ENCODE measurements at places on chromosomes 11 and 22. TPM values are rescaled to one million over a fixed set of nuclear protein-coding genes. Genes with fewer than 3 reads are reported as not detected.

Gene PARVG
- 0.48 TPM for total RNA-seq

Gene SLC22A6
- total RNA-seq = not detected

Gene OR52E8
- not detected for total RNA-seq

- peak; percentile 86 for DNase-seq
These were observed 17.8 kb upstream of the TMPRSS13 start for GRCh38 chr11:117946842-117947526.

DNA sequence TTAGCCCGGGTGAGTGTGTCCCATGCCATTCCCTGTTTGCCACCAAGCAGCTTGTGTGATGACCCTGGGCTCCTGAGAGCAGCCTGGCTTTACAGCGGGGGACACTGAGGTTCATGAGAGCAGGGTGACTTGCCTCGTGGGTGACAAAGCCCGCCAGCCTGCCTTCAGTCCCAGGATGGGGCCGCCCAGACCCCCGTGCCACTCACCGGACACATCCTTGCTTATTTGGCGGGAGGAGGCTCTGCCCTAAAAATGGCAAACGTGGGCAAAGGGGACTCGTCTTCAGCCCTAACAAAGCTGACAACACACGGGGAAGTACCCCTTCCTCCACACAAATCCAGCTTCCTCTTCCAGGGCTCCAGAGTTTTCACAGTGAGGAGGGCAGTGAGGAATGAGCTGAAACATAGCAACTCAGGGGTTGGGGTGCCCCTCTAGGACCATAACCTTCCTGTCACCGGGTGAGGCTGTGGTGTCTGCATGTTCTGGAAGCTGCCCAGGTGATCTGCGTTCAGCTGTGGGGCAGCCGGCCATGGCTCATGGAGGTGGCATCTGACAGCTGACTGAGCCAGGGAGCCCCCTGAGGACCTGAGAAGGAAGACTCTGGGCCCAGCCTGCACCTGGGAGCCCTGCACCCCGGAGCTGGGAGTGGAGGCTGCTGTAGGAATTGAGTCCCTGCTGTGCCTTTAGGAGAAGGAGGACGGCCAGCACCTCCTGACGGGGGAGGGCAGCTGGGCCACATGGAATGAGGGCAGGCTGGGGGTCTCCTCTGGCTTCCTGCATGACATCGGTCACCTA is 16.7 kb downstream of the RIBC2 start:
- no peak for DNase-seq

GRCh38 chr22:32590556-32590955 is 115.9 kb downstream of the FBXO7 start:
- peak; percentile 90 for DNase-seq

DNA sequence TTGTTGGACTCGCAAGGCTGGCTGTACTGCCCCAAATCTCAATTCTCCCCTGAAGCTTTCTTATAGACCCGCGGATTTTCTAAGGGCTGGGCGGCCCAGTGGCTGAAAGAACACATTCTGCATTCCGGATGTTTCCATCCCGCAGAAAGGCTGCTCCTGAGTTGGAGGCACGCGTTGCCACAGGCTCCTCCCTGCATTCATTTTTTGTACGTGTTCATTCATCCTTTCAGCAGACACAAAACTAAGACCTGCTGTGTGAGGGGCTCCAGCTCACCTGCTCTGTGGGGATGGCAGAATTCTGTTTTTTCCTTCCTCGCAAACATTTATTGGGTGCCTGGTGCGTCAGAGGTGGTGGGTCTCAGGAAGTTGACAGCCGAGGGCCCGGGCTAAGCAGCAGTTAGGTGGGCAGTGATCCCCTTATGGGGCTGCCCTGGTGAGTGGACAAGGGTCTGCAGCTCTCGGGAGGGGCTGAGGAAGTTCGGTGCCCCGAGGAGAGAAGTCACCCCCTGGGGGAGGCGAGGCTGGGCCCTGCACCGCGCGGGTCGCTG is 23.7 kb downstream of the SHANK3 start:
- no peak for DNase-seq

DNA sequence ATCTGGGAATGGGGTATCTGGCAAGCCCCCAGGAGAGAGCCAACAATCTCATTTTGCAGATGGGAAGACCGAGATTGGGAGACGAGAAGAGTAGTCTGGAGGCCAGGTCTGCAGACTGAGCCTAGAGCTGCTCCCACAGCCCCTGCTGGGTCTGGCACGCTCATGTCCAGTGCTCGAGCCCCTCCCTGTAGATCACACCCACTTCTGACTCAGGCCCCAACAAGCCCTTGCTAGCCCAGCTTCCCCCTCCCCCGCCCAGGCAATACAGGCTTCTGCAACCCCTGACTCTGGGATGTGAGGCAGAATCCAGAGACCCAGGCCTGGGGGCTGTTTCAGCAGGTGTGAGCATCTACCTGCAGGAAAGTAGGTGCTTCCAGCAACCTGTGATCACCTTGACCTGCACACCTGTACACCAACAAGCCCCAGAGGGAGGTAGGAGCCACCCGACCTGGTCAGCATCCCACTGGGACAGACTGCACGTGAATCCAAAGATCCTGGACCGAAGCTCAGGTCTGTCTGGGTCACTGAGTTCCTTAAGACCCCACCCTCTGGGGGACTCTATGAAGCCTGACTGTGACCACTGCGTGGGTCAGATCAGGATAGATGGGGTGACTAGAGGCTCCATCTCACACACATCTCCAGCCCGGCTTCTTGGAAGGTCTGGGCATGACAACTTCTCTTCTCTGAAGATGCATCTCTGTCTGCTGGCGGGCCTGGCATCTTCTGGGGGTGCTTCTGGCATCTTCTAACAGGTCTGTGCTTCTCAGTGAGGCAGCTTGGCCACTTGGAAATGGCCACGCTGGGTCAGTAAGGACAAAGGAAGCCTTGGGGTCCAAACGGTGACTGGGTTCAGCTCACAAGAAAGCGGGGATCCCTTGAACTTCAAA is 29.3 kb downstream of the LINC01488 start:
- DNase-seq = peak; percentile 32

Gene PCF11
- 16.6 TPM for total RNA-seq

DNA sequence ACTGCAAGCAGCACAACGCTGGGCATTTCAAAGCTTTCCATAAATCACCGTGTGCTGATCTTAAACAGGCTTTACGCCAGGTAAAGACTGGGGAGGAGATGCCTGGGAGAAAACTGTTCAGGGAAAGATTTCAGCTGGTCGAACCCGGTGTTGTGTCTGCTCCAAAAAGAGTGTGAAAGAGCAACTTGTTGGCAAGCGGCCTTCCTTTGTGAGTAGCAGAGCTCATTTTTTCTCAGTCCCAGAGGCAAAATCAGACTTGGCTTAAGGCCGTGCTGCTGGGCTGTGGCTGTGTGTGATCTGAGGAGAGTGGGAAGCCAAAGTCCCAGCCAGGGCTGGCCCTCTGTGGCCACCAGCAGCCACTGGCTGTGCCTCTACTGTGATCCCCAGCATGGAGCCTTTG is 75.7 kb upstream of the E2F8 start:
- no peak for DNase-seq

DNA sequence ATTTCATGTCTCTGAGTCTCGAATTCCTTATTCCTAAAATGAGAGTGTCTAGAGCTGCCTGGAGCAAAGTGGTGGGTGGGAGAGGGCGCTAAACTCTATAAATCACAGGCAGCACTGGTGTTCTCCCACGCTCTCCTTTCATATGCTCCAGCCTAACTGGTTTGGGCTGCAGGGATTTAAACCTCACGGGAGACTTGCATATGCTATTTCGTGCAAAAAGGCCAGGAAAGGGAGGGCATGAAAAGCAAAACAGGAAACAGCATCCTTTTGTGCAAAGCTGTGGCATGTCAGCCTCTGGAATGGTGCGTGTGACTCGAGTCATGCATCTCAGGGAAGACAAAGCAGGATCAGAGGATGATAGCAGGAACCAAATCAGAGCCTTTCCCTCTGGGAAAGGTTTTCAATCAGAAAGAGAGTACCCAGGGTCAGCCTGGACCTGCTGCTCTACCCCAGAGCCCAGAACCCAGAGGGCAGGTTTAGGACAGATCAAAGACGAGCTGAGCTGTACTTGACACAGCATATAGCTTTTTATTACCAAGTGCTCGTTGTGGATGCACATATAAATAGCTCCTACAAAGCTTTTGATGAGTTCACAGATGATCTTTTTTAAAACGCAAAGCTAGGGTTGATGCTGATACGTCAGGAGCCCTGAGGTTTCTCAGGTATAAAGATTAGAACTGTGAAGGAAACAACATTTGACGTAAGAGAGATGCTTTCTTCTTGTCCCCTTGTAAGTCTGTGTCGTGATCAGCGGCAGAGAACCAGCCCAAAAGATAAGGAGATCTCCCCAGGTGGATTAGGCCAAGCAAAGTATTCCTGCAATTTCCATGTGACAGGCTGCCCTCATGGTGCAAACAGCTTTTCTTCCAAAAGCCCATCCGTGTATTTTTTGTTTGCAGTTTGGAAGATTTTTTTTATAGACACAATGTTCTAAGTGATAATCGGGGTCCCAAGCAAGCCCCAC is 46.2 kb upstream of the YWHAH start:
- no peak for DNase-seq

Gene OR4C46
- total RNA-seq = not detected

DNA sequence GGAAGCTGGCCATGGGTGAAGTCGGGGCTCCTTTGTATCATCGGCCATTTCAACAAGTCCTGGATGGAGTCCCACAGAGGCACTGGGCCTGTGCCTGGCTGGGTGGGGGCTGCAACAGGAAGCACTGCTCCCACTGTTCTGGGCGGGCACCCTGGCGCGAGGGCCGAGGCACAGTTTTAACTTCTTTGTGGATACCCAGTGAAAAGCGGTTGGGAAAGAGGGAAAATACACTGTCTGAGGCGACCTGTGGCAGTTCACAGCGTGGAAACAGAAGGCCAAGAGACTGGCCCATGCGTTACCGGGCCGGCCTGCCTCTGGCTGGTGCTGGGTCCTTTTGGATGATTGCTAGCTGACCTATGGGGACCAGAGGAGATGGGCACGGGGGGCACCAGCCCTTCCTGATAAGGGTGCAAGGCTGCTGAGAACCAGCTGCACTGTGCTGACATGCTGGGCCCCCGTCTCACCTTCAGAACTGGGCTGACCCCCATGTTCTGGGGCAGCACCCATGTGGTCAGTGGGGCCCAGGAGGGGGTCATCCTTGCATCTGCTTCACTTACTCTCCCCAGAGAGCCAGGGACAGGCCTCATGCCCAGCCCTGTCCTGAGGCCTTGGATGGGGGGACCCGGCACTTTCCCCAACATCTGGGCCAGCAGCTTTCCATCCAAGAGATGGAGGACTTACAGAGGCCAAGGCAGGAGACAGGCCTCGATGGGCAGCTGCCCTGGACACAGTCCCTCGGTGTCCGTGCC is 4.2 kb downstream of the OVOL1 start:
- DNase-seq = no peak

Gene ANO5
- total RNA-seq = not detected

GRCh38 chr11:14803846-14804245 is 88.2 kb downstream of the CYP2R1 start:
- DNase-seq = no peak

DNA sequence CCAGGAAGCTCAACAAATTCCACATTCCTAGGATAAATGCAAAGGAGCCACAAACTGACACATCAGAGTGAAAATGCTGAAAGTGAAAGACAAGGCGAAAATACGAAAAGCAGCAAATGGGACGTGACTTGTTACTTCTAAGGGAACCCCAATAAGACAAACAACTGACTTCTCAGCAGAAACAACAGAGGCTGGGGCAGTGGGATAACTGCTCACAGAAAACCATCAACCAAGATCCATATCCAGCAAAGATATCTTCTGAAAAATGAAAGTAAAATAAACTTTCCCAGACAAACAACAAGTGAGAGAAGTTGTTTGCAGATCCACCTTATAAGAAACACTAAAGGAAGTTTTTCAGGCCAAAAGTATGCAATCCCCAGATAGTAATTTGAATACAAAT is 72.1 kb downstream of the DGCR2 start:
- DNase-seq = no peak

GRCh38 chr22:41445129-41446056 is 1.2 kb downstream of the TOB2 start:
- no peak for DNase-seq

DNA sequence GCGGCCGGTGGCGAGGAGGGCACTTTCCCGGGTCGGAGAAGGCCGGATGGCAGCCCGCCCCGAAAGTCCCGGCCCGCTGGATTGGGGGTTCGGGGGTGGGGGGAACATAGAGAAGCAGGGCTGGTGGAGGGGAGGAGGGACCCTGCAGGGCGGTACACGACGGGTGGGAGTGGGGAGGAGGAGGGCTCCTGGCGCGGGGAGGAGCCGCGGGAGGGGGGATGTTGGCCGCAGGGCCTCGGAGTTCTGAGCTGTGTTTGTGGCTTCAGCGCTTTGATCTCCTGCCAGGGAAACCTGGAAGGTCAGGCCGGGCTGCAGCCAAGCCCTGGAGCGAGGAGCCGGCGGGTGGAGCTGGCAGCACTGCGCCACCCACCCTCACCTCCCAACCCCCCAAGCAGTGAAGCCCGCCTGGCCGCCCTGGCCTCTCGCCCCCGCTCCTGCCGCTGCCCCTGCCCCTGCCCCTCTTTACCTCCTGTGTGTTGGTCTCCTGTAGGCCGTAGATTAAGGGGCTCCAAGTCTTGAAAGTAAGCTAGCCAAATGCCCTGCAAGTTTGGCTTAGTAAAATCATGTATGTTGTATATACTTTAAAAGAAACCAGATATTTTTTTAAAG is 30.9 kb downstream of the C22orf31 start:
- DNase-seq = peak; percentile 91

- peak; percentile 45 for DNase-seq
These were observed 291.4 kb downstream of the ST3GAL4 start for GRCh38 chr11:126646701-126647557.

GRCh38 chr11:93330446-93330984 is at the start of gene DEUP1:
Gene DEUP1, plus strand, starts transcription at chr11:93330742. Its CDS starts 1,518 bp downstream, at chr11:93332260.
- no peak for DNase-seq

Gene PDE2A
- 2.3 TPM for total RNA-seq

GRCh38 chr11:34865261-34865660 is 50.9 kb downstream of the APIP start:
- DNase-seq = peak; percentile 44
